Left renal cortex interstitium (tissue), 4 donors: ENCODE measurements at places on chromosomes 12 and 14. TPM values are rescaled to one million over a fixed set of nuclear protein-coding genes. Genes with fewer than 3 reads are reported as not detected.
A peak's percentile ranks its signal among the peaks of the same experiment; 100 is the strongest.

DNA sequence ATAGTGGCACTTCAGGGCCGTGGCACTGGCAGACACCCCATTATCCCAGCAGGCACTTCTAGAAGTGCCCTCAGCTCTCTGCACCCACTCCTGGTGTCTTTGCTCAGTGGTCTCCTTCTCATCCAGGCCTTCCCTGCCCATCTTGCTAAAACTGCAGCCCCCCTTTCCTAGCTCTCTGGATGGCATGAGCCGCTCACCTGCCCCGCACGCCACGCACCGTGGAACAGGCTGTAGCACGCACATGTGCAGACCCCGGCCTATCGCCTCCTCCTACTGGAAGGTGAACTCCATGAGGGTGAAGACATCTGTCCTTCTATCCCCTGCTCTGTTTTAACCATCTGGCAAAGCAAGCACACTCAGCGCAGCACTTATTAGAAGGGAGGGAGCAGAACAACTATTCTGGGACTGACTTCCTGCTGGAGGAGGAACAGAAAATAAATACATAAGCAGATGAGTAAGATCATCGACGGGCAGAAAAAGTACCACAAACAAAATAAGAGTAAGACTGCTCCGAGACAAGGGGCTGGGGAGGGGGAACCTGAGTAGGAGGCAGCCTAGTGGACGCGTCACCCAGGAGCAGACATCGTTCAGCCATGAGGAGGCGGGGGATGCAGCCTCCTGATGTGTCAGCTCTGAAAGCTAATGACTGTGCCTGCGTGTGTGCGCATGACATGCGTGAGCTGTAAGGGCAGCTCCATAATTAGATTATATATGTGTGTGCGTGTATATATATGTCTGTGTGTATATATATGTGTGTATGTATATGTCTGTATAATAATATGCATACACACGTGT lies 7.8 kb upstream of the FZD10 start:
- no peak for DNase-seq

- DNase-seq: no peak
Observed at GRCh38 chr14:63650256-63650952, 8.7 kb upstream of the WDR89 start.

- DNase-seq: no peak
Observed at GRCh38 chr12:31801872-31802271, 73.1 kb upstream of the AMN1 start.

DNA sequence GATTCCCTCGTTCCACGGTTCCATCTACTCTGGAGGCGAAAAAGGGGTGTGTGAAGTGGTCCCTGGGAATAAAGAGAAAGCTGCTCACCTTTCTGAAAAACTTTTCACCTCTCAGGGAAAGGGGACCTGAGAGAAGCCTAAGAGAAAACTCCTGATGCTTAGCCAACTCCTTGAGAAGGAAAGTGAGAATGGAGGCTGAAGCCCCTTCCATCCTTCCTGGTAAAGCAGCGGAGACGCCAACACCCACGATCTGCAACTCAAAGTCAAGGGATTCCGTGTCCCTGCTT lies 110.0 kb downstream of the ARF6 start:
- no peak for DNase-seq

GRCh38 chr14:71078500-71078899 lies 171.2 kb downstream of the PCNX1 start:
- no peak for DNase-seq

The SDSL gene
- 14.3 TPM for polyA plus RNA-seq

The RCOR1 gene
- 42.0 TPM for polyA plus RNA-seq

DNA sequence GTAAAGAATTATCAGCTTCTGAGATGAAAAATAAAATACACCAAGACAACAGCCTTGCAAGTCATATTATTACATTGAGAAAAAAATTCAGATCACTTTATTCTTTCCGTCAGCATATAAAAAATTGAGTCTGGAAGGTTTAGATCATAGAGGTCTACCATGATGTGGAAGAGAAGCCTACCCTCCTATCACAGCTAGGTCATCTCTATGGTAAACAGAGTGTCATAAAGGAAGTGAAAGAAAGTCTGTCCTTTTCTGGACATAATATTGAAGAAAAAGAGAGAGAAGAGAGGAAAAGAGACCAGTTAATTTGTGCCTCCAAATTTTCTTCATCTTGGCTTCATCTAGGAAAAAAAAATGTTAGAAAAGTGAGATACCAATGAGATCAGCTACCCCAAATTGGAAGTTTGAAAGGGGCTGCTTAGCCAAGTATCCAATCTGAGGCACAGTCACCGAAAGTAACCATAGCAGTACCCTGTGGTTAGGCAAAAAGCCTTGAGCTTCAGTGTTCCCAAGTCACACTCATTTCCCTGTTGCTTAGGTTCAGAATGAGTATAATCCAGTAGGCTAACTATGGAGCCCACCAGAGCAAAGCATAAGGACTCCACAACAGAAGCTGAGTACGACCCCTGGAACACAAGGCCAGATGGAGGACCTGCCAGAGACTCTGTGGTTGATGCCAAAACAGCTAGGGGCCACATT lies 38.1 kb downstream of the DUSP6 start:
- no peak for DNase-seq

- DNase-seq: no peak
Observed at GRCh38 chr12:117761528-117762100, 207.2 kb downstream of the KSR2 start.

GRCh38 chr12:107131832-107132616 lies 38.7 kb upstream of the CRY1 start:
- DNase-seq: peak; percentile 23

The EAPP gene
- polyA plus RNA-seq: 83.0 TPM

- DNase-seq: no peak
Observed at GRCh38 chr14:63297372-63298063, 21.2 kb downstream of the GPHB5 start.

DNA sequence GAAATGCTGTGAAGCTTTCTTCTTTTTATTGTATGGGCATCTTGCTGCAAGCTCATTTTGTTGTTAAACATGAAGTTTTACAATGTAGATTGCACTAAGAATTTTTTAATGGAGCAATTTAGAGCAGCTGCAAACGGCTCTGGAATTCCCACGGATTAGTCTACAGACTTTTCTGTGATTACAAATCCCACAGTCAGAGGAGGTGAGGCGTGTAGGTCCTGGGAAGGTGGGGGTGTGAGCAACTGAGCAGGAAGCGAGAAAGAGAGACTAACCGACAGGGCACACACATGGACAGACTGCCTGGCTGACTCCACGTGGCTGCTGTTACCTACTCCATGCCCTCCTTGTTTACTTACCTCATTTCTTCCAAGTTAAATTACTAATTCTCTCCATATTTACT lies 348.5 kb downstream of the NPAS3 start:
- no peak for DNase-seq

DNA sequence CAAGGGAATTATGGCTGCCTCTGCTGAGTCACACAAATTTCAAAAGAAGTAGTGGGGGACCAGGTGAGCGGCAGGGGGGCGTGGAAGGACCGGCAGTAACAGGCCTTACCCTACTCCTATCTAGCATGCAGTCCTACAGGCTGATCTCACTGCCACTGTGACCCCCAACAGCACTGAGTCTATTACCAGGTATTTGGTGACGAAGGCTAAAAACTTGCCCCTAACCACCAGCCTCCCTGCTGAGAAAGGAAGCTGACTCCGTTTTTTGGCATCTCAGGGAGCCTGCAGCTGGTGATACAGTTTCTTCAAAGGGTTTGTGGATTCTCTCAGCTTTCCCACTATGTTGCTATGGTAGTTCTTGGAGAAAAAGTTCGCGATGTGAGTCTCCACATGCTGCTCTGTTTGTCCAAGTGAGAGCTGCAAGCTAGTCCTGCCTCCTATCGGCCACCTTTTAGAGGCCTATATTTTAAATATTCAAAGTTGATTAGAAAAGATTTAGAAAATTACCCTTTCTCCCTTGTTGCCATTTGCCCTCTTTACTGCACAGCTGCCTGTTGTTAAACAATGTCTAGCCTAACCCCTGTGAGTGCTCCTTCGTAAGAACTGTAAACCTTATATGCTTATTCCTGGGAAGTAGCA lies 57.1 kb upstream of the SLCO1B1 start:
- DNase-seq: no peak

DNA sequence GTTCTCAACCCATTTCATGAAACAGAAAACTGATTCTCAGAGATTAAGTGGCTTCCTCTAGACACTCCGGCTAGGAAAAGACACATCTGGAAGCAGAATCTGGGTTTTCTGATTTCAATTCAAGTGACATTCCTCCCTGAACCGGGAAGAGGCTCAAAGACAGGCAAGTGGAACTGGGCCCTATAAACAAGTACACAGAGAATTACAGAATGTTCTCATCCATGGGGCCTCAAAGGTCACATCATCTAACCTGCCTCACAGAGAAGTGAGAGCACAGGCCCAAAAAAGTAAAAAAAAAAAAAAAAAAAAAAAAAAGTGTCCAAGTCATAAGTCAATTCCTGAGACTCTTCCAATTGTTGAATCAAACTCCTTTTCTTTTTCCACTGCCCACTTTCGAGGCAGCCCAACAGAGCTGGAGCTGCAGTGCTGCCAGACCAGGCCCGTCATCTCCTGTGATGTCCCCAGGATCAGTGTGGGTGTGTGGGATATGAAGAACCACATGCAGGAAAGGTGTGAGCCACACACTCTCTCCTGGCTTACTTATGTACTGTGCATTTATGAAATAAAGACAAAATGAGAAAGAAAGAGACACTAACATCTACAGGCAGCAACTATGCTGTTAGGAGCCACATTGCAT lies 2.8 kb upstream of the KRT1 start:
- no peak for DNase-seq

GRCh38 chr12:25069224-25069623 lies 120.3 kb upstream of the BCAT1 start:
- DNase-seq: no peak

GRCh38 chr14:24858052-24858451 lies 191.9 kb downstream of the STXBP6 start:
- no peak for DNase-seq

DNA sequence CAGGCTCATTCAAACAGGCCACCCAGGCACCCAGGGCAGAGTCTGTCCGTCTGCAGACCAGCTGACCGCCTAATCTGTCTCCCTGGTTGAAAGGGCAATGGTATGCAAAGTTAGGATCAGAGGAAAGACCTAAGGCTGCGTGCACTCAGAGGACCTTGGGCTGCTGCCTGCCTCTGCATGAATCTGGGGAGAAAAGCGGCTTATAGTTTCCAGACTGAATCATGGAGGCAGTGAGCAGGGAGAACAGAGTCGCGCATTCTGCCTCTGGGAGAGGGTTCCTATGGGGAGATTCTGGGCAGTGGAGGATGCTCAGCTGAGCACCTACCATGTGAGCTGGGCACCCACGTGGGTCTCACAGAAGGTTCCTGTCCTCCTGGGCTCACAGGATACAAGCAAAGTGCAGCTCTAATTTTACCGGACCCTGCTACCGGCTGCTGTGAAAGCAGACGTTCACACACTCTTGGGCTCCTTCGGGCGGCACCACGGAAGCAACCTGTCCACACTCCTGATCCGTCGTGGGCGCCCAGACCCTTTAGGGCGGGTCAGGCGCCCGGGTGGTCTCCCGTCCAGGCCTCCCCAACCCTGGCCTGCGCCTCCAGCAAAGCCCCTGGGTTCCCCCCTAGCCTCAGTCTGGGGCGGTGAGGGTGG lies 772 bp downstream of the SCARB1 start:
- no peak for DNase-seq

The SCN8A gene
- polyA plus RNA-seq: 3.1 TPM

GRCh38 chr12:94677778-94678177 lies 27.4 kb upstream of the TMCC3 start:
- DNase-seq: no peak

GRCh38 chr12:22733756-22734155 lies 108.8 kb downstream of the ETNK1 start:
- no peak for DNase-seq
